Stimulated activated CD4-positive, alpha-beta T cell treated with anti-CD3 and anti-CD28 coated beads, Interleukin-4, amount 100 ng/mL, for 1 hour (primary cell): ENCODE measurements at places on chromosomes 11 and 22.

DNA sequence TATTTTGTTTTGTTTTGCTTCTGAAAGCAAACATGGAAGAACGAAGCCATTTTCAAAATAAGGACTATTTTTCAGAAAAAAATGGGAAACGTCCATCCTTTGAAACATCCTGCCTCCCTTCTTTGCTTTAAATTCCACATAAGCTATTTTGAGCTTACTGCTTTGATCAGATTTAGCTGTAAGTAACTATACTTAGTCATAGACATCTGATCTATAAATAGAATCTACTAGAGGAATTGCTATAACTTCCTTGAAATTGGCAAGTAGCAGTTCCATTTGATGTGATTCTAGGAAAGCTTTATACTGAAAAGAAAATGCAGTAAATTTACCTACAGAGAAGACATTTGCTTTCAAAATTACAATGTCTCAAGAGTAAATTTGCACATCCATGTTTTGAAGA is 305.8 kb downstream of the TTC28 start:
- DNase-seq = no peak

DNA sequence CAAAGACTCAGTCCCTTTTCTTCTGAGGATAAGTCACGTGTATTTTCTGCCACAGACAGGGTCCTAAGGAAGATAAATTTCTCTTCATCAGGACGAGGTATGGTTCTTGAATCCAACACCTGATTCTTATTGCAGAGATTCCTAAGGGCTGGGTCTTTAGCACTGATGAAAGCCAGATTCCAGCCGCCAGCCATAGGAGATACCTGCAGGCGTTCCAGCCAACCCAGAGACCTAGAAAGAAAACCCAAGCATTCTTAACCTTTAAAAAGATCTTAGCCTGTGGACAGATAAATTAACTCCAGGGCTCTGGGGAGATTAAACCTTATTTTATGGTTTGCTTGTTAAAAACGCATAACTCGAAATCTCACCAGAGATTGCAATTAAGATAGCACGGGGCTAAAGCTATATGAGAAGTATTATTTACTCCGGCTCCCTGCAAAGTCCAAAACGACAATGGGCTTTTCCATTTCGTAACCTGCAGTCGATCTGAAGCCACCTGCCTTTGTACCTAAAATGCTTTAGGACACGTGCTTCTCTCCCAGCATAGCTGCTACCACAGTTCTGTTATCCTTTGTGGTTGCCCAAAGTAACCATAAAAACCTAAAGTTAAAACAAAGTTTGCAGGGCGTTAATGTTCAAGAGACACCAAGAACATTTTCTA is 104.5 kb downstream of the NXPE2 start:
- no peak for DNase-seq

- DNase-seq = no peak
These were observed 16.3 kb upstream of the GNAZ start for GRCh38 chr22:23053912-23054530.

GRCh38 chr11:67415501-67416304 is at the start of gene CARNS1:
Gene CARNS1, plus strand, starts transcription at chr11:67415678. Its CDS starts 522 bp downstream, at chr11:67416200.
- DNase-seq = peak; percentile 16

DNA sequence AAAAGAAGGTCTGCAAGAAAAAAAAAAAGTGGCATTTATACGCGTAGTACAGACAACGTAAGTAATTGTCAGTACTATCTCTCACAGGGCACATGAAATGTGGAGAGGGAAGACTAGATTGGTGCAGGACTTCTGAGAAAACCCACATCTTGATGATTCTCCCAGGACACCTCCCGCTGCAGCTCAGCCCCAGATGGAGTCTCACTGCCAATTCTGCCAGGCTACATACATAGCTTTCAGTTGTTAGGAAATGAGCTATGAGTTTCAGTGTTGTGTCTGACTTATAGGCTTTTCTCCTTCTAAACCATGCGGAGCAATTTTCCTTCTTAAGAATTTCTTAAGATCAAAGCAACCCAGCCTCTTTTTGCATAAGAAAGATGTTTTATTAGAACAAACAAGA is 9.6 kb downstream of the OR5A2 start:
- no peak for DNase-seq

- DNase-seq = no peak
These were observed 465.5 kb downstream of the GUCY1A2 start for GRCh38 chr11:106552694-106553203.

GRCh38 chr11:1743585-1744136 is 6.7 kb downstream of the IFITM10 start:
- no peak for DNase-seq

DNA sequence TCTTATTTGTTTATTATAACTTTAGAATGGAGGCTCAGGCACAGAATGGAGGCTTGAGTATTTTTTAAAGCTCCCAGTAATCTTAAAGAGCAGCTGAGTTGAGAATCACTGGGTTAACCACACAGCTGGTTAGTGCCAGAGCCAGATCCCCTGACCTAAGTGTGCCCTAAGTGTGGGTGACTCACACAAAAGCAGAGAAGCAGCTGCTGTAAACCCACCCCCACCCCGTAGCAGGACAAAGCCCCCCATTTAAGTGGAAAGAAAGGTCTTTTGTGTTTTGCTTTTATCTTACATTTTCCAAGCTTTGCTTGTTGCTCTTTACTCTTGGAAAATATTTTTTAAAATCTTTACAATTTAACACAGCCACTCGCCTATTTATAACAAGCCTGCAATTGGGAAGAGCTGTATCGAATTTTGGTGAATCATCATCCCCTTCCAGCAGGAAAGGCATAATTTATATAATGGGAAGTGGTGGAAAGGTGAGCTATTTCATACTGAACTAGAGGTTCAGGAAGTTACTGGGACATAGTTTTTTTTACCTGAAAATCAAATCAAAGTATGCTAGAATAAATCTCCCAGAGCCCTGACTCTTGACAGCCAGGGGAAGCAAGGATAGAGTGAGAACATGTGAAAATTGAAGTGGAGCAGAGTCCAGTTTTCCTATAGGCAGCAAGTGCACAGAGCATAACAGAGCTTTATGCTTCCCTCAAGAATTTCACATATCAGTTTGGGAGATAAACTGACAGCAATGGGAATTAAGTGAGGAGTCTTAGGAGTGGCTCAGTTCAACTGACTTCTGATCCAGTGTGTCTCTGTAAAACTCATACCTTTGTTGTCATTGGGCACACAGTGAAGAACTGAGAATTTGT is 405.7 kb downstream of the AASDHPPT start:
- DNase-seq = no peak

- no peak for DNase-seq
These were observed 19.9 kb downstream of the ARAP1 start for GRCh38 chr11:72732329-72732728.

DNA sequence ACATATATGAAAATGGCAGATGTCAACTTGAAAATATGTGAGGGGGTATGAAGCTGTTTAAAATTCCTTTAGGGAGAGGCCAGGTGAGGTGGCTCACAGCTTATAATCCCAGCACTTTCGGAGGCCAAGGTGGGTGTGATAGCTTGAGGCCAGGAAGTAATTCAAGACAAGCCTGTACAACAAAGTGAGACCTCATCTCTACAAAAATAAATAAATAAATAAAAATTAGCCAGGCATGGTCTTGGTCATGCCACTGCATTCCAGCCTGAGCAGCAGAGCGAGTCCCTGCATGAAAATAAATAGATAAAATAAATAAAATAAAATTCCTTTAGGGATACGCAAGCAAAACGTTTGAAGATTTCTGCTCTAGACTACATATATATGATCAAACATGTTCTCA is 38.1 kb upstream of the FAM181B start:
- no peak for DNase-seq

DNA sequence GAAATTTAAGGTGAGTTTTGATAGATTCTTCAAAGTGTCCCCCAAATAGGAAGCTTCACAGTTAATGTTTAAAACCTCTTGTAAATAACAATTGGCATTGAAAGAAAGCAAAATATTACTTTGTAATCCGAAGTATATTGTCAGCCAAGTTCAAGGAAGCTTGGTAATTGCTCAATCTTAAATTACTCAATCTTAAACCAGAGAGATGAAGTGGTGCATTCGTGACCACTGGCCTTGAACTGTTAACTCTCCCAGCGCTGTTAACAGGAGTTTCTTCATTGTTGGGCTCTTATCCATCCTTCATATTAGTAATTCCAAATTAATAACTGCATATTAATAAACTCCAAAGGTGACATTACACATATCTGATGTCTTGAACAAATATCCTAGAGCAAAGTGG is 20.6 kb upstream of the FDX1 start:
- no peak for DNase-seq

- DNase-seq = no peak
These were observed 77.5 kb upstream of the PHOX2A start for GRCh38 chr11:72321381-72321996.
